Activated CD4-positive, alpha-beta T cell treated with anti-CD3 and anti-CD28 coated beads for 48 hours (primary cell): ENCODE measurements at places on chromosomes 1 and 21.

GRCh38 chr1:210792250-210793102, 341.5 kb downstream of the KCNH1 start:
- DNase-seq, result no peak

DNA sequence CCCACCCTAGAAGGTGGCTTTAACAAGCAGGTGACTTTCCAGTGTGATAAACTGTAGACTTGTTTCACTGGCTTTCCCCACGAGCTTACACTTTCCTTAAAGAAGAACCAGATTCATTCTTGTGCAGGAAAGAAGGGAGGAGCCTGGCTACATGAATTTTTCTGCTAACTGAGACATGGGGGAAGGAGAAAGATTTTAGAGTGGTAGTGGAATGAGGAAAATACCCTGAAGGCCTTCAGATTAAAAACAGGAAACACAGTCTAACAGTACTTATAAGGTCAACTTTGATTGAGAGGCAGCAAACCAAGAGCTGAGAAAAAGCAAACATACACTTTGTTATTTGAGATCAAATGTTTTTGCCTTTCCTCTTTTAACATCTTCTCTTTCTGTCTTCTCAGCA, 640.9 kb upstream of the PLXNA2 start:
- DNase-seq, result no peak

GRCh38 chr1:151806170-151806569, 951 bp upstream of the LINGO4 start:
- no peak for DNase-seq

DNA sequence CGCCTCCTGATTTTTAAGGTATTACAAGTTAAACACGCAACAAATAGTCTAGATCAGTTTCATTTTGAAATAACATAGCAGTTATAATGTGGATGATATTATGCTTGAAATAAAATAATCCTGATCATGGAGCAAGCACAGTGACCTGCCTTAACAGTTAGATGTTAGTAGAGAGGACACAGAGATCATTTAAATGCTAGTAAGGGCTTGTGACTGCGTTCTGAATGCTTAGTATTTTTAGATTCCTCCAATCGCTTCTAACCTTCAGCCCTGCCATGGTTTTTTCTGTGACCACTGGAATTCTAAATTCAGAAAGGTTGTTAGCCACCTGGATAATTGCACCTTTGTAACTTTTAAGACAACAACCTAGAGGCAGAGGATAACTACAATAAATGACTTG, 46.4 kb downstream of the KIF26B start:
- DNase-seq, result no peak

DNA sequence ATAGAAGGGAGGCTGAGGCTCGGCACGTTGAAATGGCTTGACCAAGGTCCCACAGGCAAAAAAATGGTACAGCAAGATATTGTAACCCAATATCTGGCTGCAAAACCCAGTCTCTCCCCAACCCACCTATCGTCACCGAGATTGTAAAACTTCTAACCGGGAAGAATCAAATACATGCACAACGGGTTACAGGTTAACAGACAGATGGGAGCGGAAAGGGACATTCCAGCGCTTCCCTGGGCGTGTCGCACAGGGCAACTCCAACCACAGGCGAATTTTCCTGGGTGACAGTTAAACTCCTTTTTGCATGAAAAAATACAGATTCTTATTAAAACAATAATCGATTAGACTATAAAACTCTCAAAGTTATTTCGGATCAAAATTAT, 31.8 kb upstream of the JUN start:
- no peak for DNase-seq

DNA sequence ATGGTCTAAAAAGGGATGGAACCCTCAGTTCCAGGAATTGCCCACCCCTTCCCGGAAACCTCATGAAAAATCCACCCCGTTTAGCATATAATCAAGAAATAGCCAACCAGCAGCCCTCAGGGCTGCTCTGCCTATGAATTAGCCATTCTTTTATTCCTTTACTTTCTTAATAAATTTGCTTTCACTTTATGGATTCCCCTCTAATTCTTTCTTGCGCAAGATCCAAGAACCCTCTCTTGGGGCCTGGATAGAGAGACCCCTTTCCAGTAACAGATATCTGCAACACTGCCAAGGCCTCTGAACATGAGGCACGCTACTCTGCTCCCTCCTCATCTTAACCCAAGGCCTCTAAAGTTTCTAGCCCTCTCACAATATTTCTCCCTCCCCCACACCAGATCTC, 58.9 kb upstream of the POU2F1 start:
- DNase-seq, result no peak

DNA sequence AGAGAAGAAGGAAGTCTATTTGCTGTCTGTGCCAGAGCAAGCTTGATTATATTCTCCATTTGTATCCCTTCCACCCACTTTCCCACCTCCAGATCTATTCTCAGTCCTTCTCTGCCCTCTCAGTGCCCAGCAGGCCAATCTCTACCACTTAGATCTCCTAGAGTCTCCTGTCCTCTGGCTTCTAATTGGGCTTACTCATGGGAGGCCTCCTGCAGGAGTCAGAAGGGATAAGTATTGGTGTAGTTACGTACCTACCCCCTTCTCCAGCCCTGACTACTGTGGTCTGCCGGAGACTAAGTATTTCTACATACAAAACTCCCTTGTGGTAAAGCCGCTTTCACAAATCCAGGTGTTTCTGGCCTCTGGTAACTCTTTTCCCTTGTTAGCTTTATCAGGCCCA, 221.2 kb downstream of the PTGER3 start:
- no peak for DNase-seq

DNA sequence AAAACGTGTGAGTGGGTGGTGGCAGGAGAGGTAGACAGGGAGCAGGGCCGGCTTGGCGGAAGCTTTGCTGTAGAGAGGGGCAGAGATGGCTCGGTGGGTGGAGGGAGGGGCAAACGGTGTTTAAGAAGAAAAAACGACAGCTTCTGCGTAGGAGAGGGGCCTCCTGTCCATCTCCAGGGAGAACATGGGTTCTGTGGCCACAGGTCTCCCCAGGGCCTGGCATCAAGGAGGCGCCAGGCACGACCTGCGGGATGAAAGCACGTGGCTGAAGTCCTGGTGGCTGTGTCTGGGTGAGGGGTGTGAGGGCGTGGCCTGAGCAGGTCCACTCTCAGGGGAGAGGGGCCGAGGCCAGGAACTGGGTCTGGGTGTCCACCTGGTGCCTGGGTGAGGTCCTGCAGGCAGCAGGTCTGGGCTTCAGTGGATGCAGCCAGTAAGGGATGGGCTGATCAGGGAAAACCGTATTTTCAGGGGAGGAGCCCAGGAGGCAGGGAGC, 940 bp upstream of the PRKCZ start:
- no peak for DNase-seq
